ENCODE measurements at places on chromosomes 11 and 22.
A peak's percentile ranks its signal among the peaks of the same experiment; 100 is the strongest.

GRCh38 chr22:27507111-27507611 lies 294.4 kb downstream of the MN1 start:
- no peak for DNase-seq

DNA sequence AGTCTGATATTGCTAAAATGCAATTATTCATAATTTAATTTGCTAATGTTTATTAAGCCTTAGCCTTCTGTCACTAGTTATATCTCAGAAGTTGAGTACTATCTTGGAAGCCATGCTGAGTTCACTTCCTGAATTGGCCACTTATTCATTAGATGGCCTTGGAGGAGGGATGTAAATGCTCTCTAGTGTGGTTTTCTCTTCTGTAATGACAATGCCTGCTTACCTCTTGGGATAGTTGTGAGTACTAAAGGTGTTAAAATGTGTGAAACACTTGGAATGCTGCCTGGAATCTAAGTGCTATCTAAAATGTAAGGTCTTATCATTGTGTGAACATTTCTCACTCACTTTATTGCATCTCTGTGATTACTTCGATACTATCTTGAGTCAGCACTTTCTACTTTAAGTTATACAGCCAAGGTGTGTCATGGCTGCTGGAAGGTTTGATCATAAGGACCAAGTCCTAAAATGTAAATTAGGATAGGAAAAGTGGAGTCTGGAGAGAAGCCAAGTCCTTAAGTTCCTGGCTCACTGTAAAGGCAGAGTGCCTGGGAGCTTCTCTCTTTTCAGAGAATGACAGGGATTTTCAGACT lies 12.4 kb downstream of the GLYATL2 start:
- DNase-seq: no peak

DNA sequence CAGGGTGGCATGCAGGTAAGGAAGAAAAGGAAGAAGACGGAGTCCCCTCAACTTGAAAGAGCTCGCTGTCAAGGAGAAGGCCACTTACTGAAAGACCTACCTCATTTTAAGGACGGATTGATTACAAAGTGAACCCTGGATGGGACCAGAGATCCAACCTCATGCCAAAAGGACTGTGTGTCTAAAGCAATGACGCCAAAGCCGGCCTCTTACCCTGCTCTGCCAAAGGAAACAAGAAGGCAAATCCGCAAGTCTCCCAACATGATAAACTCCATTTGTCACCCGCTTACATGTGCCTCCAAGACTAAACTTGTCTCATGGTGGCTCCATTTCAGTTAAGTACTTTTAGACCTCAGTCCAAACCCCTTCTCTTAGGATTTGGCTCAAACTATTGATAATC lies 148.7 kb upstream of the MTMR2 start:
- DNase-seq: no peak

DNA sequence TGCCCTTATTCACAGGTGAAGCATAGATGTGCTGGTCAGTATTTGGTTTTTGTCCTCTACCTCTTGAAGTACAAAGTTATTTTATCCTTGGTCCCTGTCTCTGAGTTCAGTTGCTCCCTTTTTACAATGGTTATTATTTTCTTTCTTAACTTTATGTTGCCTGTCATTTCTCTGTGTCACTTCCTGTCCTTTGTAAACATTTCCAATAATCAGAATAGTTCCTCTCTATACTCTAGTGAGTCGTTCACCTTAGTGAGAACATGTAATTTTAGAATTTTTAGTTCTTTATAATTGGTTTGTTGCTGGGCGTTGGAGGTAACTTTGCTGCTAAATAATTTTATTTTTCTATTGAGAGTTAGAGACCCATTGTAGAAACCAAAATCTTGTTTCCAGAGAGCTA lies 16.0 kb downstream of the CSTPP1 start:
- DNase-seq: no peak

- no peak for DNase-seq
Observed at GRCh38 chr22:21589396-21589795, 21.9 kb downstream of the UBE2L3 start.

DNA sequence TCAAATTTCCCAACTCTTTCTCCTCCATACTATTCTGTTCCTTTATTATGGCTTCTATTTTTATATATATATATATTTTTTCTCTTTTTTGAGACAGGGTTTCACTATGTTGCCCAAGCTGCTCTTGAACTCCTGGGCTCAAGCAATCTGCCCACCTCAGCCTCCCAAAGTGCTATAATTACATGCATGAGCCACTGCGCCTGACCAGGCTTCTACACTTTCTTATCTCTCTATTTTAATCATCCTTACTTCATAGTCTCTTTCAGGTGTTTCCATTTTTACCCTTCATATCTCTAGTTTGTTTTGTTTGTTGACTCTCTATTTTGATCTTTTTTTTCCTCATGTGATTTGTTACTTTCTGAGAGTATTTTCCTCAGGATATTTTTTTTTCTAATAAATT lies 19.8 kb downstream of the GVQW3 start:
- DNase-seq: no peak

DNA sequence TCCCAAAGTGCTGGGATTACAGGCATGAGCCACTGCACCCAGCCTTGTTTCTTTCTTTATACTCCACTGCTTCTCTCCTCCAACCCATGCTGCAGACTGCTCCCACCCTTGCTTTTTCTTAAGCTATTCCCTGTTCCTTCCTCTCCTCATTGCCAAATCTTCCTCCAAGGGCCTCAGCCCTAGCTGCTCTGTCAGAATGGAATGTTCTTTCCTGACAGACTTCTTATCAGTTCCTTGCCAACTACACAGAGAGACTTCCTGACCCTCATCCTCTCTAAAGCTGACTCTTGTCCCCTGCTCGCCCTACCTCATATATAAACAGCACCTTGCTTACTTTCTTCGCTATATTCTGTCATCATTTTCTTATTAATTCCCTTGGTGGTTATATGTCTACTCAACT lies 16.9 kb upstream of the PIK3C2A start:
- no peak for DNase-seq

DNA sequence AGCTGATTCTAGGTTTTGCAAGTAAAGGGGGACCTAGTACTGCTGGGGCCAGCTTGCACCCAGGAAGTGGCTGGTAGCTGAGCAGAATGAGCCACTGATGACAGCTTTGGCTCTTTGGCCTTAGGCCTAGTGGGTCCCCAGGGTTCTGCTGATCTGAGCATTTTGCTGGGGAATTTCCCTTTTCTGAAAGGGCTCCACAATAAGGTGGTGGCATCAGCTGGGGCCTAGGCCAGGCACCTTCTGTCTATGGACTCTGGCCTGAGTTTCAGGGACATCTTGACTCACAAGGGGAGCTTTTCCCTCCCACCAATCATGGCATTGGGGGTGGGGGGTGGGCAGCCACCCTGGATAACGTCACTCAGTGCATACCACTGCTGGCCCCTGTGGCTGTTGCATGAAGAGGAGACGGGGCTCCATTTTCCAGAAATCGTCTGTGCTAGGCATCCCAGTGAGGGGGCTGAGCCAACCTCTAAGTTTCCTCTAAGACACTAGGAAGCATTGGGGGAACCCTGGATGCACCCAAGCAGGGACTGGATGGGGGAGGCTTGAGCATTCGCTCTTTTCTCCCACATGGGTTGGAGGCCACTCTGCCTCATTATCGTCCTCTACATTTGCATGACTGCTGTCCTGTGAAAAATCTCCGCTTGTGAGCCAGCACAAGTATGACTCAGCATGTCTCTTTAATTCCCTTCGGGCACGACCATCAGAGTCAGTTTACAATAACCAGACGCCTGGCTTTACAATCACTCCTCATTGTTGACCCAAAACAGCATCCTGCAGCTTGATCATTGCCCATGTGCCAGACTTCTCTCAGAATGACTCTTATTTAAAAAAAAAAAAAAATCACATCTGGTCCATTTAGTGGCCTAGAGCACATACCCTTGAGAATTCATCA lies 145.0 kb upstream of the THY1 start:
- DNase-seq: no peak

GRCh38 chr11:33912405-33913361 lies 20.8 kb upstream of the LMO2 start:
- no peak for DNase-seq

GRCh38 chr22:44167501-44167900 lies 13.2 kb upstream of the PARVG start:
- no peak for DNase-seq

DNA sequence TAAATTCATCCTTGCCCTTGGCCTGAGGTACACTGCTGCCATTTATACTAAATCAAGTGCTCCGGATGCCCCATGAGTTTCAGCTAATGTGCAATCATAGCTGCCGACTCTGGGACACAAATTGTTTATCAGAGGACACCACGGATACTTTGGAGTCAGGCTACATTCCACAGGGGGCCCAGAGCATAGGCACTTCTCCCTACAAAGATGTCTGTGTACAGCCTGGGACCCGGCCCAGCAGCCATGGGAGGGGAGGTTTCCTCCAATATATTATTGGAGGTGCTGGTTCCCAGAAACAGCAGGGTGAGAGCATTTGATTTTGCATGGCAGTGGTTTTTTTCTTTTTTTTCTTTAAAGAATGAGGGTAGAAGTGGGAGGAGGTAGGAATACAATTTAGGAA lies 31.3 kb downstream of the HTR3B start:
- no peak for DNase-seq

- no peak for DNase-seq
Observed at GRCh38 chr11:58316142-58316541, 42.7 kb downstream of the OR5B17 start.

- DNase-seq: no peak
Observed at GRCh38 chr11:63573881-63574855, 11.0 kb upstream of the PLAAT2 start.

- no peak for DNase-seq
Observed at GRCh38 chr11:3094223-3094824, 37.1 kb upstream of the CARS1 start.

DNA sequence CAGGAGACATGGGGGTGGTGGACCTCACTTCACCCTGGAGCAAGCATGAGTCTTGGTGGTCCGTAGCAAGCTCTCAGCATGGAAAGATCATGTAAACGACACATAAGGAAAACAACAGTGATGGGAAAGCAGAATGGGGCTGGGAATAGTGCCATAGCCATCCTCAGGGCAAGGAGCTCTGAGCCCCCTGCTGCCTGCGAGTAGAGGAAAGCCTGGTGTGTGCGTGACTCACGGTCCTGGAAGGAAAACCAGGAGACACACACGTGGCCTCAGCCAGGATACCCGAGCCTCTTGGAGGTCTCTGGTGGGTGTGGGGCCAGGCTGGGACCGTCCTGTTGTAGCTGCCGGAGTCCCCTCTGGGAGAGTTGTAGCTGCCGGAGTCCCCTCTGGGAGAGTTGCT lies 12.4 kb downstream of the SHANK3 start:
- DNase-seq: no peak

DNA sequence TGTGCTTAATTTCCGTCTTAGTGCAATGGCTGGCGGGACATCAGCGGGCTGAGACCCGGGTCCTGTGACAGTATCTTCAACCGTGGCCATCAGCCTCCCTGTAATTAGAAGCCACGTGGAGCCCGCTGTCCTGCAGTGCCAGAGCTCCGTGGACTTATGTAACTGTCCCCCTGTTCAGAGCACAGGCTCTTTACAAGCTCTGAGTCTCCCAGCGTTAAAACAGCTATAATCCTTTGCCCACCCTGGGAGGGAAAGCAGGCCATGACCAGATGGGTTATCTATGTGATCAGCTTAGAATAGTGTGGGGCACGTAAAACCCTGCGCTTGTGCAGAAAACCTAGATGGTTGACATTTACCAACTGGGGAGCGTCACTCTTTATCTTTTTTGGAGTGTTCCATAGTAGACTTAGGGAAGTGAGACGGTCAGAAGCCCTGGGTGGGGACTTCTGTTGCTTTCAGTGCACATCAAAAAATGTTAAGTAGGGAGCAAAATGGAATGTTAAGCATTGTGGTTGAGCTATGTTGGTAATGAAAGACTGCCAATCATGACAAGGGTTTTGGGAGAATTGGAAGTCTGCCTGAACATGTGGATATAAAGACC lies 103.5 kb upstream of the CADM1 start:
- DNase-seq: no peak

DNA sequence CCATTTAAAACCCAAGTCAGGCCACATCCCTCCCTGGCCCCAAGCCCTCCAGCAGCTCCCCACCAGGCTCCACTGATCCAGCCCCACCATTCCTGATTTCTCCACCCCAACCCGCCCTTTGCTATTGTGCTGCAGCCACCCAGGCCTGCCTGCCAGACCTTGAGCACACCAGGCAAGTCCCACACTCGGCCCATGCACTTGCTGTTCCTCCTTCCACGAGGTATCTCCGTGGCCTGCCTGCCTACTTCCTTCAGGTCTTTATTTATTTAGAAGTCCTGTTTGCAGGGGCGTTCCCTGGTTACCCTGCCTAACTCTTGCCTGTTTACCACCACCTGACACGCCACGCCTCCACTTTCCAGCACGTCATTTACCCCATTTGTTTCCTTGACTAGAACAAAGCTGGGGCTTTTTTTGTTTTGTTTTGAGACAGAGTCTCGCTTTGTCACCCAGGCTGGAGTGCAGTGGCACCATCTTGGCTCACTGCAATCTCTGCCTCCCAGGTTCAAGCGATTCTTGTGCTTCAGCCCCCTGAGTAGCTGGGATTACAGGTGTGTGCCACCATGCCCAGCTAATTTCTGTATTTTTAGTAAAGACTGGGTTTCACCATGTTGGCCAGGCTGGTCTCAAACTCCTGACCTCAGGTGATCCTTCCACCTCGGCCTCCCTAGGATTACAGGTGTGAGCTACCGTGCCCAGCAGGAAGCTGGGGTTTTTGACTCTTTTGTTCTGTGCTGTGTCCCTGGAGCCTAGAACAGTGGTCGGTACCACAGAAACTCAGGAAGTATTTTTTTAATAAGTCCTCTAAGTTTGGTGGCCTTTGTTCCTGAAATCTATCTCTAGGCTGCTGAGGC lies 6.7 kb downstream of the CENPM start:
- peak; percentile 85 for DNase-seq

DNA sequence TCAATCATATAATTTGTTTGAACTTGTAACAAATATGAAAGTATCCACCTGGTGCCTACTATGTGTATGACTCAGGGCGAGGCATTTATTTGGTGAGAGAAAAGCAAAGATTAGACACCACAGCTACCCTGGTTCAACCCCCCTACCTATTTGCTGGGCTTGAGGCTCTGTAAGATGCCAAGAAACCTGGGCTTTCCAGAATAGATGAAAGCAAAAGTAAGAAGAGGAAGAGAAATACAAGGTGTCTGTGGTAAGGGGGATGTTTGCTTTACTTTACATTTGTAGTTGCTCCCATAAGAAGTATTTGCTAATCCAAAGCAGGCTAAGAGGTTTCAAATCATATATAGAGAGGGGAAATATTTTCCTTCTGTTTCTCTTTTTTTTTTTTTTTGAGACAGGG lies 61.7 kb downstream of the DDI1 start:
- no peak for DNase-seq

- DNase-seq: no peak
Observed at GRCh38 chr11:7749456-7749855, 43.2 kb upstream of the OVCH2 start.

GRCh38 chr11:100190395-100190794 lies 496.7 kb upstream of the ARHGAP42 start:
- DNase-seq: no peak

GRCh38 chr11:56163804-56164203 lies 3.7 kb upstream of the OR8K5 start:
- no peak for DNase-seq

- no peak for DNase-seq
Observed at GRCh38 chr22:17802822-17803221, 28.6 kb upstream of the BID start.

Measured in activated T-helper 1 cell treated with Interleukin-2 at 50 U/mL for 16 hours (primary cell).